NCI-H2081 (cell line): ENCODE measurements at places on chromosomes 13 and 19.

- no peak for DNase-seq
Measured at GRCh38 chr13:114099191-114099590, 33.2 kb downstream of the RASA3 start.

DNA sequence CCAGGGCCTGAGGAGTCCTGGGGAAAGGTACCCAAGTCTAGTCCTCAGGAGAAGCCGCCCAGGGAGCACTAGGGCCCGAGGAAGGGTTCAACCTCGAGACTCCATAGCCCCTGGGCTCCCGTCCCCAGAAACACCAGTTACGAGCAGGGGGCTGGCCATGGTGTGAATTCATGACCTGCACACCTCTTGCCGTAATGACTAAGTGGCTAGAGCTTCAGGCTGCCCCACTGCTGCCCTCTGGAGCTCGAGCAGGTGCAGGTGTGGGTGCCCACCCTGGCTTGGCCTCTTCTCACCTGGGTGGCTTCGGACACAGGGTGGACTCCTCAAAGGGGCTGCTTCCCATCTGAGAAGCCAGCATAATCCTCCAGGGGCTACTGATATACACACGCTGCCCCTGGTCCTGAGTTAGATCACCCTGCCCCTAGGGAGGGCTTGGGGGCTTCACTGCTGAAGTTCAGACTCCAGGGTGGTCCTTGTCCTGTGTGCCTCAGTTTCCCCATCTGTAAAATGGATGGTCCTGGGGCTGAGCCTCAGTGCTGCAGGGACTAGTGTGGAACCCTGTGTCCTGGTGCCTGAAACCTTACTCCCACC lies 13.6 kb downstream of the SPC24 start:
- DNase-seq = no peak

DNA sequence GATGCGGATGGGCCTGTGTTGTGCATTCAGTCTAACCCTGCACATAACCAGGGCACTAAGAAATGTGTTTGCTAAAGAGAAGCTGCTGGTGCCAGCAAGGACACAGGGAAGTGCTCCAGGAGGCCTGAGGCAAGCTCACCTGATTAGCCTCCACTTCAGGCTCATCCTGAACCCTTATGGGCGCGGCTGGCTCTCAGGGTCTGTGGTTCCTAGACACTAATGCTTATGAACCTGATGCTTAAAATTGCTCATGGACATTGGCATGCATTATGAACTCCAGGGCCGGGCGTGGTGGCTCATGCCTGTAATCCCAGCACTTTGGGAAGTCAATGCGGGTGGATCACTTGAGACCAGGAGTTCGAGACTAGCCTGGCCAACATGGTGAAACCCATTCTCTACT lies 34.3 kb downstream of the SERP2 start:
- DNase-seq = no peak

DNA sequence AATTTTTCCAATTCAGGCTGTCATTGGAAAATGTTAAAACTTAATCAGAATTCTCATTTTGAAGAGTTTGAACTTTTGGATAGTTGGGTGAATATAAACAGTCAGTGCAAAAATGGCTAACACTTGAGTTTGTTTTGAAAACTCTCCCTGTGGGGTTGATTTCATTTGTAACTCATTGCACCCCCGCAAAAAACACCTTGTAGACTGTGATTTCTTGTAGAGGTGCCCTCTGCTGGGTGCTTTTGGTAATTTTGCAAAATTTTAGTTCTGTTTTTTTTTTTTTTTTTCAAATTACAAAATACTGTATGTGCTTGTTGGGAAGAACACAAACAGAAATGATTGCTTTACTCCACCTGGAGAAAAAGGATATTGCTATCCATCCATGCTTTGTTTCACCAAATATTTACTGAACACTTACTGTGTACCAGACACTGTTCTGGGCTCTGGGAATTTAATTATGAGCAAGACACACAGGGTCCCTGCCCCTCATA lies 28.2 kb upstream of the GPI start:
- peak; percentile 12 for DNase-seq

GRCh38 chr19:5355076-5355475 lies 14.5 kb upstream of the PTPRS start:
- DNase-seq = no peak

DNA sequence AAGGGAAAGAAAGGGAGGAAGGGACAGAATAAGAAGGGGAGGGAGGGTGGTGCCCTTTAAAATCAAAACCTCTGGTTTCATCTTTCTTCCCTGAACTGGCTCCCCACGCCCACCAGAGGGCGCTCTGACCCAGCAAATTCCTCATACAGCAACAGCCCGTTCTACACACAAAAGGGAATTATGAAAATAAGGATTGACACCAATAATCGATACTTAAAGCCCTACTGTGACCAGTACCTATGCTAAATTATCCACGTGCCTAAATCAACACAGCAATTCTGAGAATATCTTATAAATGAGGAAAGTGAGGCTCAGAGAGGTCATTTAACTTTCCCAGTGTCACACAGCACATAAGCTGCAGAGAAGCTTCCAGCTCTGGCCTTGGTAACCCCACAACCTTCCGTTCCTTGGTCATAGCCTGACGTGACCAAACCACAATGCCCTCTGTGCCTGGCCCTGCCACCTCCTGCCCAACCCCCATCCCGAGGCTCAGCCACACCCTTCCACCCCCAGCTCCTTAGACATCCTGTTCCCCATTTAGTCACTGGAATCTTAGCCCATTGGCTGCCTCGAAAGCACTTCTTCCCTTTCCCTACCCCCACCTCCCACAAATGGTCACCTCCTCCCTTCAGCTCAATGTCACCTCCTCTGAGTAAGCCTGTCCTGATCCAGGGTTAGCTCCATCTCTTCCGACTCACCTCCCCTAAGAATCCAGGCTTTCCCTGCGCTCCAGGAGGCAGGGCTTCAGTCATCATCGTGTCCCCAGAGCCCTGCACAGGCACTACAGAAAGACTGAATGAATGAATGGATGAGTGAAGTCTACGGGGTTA lies 34.2 kb upstream of the PNMA8B start:
- DNase-seq = peak; percentile 64

- DNase-seq = no peak
Measured at GRCh38 chr13:42750794-42751193, 30.6 kb upstream of the FAM216B start.

DNA sequence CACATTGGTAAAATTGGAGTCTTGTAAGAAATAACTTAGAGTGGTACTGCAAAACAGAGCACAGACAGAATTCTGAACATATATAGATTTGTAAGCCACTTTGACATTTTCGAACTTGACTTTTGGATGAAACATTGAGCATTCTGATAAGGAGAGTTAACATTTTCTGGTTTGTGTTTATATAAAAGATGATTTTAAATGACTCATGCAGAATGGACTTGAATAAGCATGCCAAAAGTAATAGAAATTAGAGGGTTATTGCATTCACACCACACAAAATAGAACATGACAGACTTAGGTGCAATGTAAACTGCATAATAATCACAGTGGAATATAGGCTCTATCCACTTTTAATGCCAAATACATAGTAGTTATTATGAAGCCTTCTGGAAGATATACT lies 507.0 kb downstream of the DACH1 start:
- no peak for DNase-seq

GRCh38 chr13:26502826-26503225 lies 54.7 kb upstream of the WASF3 start:
- no peak for DNase-seq

DNA sequence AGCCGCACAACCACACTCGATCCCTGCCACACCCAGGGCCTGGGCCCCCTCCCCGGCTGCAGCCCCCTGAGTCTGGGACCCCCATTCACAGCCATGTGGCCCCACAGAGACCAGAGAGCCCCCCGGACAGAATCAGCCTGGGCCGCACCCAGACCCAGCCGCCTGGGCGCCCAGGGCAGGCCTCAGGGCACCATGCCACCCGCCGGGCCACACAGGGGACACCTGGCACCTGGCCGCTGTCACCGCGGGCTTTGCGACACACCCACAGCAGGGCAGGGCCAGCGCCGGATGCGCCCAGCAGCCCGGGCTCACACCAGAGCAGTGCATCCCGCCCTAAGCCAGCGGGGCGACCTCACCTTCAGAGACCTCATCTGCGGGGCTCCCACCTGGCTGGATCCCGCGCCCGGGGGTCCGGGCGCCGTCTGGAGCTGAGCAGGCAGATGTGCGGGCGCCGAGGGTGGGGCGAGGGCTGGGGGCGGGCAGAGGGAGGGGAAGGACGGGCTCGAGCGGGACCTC lies 443 bp downstream of the TBXA2R start:
- peak; percentile 67 for DNase-seq
